ENCODE measurements at places on chromosomes 1 and 21.

DNA sequence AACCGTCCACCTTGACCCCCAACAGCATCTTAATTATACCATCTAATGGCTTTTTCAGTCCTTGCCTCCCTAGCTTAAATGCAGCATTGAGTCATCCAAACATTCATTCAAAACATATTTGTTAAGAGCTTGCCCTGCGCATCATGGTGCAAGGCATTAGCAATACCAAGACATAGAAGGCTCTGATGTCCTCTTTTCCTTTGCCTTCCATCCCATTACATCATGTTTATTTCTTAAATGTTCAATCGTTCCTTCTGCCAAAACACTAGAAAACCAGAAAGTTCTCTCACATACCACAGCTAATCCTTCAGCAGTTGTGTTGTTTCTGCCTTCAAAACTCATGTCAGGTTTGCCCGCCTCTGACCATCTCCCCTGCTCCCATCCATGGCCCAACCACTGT is 29.8 kb upstream of the VTCN1 start:
- no peak for DNase-seq

DNA sequence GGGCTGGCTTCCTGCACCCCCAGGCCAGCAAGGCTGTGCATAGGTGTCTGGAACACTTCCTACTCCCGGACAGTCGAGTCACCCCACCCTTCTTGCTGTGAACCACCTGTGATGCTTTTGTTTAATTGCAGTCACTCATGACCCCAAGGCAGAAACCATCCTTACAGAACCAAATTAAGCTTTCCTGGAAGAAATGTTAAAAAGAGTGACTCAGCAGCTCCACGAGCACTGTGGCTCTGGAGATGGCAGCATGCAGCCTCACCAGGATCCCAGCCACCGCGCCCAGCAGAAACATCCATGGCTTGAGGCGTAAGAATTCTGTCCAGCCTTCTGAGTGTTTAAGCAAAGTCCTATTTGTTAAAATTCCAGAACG is 28.8 kb downstream of the SNAP47 start:
- no peak for DNase-seq

GRCh38 chr1:234871039-234871709 is 257.5 kb downstream of the TOMM20 start:
- DNase-seq: no peak

GRCh38 chr1:30286241-30286987 is 437.0 kb downstream of the MATN1 start:
- no peak for DNase-seq

DNA sequence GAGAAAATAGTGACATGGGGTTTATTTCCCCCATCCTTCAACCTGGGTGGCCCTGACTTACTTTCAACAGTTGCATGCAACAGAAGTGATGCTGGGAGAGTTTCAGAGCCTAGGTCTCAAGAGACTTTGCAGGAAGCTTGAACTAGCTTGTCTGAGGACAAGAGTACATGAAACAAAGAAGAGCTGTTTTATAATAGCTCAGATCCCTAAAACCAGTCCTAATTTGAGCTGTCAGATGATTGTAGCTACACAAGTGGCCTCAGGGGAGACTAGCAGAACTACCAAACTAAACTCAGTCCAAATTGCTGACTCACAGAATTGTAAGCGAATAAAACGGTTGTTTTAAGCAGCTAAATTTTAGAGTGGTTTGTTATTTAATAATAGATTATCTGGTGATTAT is 17.1 kb downstream of the RC3H1 start:
- no peak for DNase-seq

GRCh38 chr1:42742617-42743316 is 2.7 kb upstream of the CLDN19 start:
- DNase-seq: no peak

All from stimulated activated CD8-positive, alpha-beta memory T cell treated with anti-CD3 and anti-CD28 coated beads, Interleukin-2, amount 100 ng/mL, for 1 hour (primary cell).